Left ventricle myocardium superior (tissue), 1 donor: ENCODE measurements at places on chromosomes 16 and 17.
A peak's percentile ranks its signal among the peaks of the same experiment; 100 is the strongest.

DNA sequence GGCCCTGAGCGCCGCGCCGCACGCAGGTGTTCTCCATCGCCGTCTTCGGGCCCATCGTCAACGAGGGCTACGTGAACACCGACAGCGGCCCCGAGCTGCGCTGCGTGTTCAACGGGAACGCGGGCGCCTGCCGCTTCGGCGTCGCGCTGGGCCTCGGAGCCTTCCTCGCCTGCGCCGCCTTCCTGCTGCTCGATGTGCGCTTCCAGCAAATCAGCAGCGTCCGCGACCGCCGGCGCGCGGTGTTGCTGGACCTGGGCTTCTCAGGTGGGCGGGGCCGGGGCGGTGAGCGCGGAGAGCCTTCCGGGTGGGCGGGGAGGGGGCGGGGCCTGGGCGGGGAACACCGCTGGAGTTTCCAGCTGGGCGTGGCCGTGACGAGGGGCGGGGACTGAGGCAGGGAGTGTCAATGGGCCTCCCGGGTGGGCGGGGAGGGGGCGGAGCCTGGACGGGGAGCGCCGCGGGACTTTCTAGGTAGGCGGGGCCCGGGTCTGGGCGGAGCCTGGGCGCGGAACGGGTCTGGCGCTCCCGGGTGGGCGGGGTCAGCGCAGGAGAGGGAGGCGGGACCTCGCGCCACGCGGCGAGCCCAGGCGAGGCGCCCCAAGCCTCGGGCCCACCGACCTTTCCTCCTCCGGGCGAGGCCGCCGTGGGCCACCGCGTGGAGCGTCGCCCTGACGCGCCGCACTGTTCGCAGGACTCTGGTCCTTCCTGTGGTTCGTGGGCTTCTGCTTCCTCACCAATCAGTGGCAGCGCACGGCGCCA lies 2.4 kb downstream of the SYNGR3 start:
- DNase-seq = peak; percentile 96

DNA sequence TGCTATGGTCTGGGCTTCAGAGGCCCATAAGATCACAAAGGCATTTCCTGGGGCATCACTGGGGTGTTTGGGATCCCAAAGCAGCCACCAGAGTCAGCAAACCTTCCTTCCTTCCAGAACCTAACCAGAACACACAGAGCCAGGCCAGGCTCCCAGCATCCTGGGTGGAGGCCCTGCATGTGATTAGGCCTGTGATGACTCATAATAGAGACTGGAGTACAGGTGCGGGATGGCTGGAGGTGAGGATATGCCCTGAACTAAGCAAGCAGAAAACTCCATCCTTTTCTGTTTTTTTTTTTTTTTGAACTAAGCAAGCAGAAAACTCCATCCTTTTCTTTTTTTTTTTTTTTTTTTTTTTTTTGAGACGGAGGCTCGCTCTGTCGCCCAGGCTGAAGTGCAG lies 17.7 kb upstream of the GFOD2 start:
- DNase-seq = no peak

GRCh38 chr17:1588821-1589585 lies 26.4 kb upstream of the PITPNA start:
- no peak for DNase-seq

DNA sequence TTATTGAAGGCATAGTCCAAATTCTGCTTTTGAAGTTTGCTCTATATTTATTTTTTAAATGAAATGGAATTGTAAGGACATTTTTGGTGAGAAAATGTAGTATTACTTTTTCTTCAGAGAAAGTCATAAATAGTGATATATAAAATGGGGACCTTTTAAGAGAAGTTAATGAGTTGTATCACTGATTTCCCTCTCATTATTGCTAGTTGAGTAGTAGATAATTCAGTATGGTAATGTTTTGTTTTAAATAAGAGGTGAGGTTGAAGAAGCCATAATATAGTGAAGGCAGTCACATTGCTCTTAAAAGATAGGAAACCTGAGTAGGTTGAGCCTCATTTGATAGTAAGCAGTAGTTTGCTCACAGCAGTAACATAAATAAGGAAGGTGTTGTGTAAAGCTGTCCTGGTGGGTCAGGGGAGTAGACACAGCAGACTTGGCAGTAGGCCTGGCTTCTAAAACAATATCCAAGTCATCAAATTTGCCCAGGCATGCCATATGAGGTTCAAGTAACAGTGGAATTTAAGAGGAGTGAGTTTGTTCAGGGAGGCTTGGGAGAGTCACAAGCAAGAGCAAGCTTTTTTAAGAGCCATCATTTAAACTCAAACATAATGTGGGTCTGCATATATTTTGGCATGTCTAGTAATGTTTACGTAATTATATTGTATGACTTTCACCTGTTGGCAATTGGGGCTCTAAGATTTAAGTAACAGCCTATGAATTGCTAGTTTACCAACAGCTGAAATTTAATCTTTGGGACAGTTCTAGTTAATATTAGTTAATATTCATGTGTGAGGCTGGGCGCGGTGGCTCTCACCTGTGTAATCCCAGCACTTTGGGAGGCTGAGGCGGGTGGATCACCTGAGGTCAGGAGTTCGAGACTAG lies 6.5 kb downstream of the NFATC3 start:
- DNase-seq = no peak

DNA sequence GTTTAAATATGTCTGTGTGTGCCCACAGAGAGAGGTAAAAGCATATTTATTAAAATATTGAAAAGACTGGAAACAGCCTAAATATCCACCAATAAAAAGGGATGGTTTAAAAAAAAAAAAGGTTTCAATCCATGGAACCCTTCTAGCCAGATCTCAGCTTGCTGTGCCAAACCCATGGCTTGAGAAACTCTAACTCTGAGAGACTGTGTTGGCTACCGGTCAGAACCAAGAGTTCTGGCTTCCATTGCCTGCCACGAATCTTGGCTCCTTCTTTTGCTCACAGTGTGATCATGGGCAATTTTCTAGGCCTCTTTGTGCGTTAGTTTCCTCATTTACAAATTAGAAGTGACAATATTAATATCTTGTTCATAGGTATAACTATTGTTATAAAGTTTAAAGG lies 201.3 kb upstream of the IRX3 start:
- peak; percentile 50 for DNase-seq

GRCh38 chr16:86994651-86995171 lies 322.5 kb downstream of the C16orf95 start:
- peak; percentile 68 for DNase-seq

GRCh38 chr16:17474572-17474971 lies 3.8 kb upstream of the XYLT1 start:
- DNase-seq = no peak

DNA sequence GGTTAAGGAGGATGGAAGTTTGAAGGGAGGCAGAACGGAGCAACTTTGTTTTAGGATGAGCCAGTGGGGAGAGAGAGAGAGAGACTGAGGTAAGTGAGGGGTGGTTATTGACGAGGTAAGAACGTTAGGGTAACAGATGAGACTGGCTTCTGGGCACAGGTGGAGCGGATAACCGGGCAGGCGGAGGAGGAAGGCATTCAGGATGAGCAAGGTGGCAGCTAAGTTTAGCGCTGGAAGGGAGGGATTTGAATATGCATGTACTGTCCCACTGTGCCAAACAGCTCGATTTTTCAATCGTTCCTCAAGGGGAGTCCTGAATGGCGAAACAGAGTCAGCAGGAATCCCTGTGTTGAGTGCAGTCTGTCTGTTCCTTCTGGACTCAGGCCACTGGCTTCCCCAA lies 35.8 kb downstream of the CACNG3 start:
- no peak for DNase-seq

- peak; percentile 66 for DNase-seq
These were observed 12.9 kb downstream of the MXRA7 start for GRCh38 chr17:76697702-76698465.

GRCh38 chr16:4306470-4307214 lies 9.2 kb upstream of the GLIS2 start:
- no peak for DNase-seq

GRCh38 chr17:77382356-77382911 lies 241.7 kb downstream of the SEC14L1 start:
- DNase-seq = no peak

DNA sequence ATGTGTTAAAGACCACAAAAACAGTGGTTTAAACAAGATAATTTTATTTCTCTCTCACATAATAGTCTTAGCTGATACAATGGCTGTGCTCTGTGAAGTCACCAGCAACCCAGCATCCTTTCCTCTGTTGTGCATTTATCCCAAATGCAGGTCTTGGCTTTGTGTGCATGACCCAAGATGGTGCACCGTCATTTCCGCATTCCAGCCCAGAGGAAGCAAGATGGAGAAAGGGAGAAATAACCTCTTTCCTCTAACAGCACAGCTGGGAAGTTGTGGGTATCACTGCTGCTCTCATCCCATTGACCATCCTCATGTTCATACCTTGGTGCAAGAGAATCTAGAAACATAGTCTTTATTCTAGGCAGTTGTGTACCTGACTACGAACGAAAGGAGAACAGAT lies 21.8 kb downstream of the TMC5 start:
- no peak for DNase-seq
